Fibroblast of skin of back (primary cell): ENCODE measurements at places on chromosomes 12 and 14.
A peak's percentile ranks its signal among the peaks of the same experiment; 100 is the strongest.

DNA sequence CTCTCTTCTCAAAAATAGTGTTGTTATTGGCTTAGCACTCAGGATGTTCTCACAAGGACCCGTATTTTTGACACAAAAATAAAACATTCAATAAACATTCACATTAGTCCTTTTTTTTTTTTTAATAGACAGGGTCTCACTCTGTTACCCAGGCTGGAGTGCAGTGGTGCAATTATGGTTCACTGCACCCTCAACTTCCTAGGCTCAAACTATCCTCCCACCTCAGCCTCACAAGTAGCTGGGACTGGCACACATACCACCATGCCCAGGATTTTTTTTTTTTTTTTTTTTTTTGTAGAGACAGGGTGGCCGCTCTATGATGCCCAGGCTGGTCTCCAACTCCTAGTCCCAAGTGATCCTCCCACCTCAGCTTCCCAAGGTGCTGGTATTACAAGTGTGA lies 27.0 kb downstream of the PPP1R13B start:
- DNase-seq: no peak

DNA sequence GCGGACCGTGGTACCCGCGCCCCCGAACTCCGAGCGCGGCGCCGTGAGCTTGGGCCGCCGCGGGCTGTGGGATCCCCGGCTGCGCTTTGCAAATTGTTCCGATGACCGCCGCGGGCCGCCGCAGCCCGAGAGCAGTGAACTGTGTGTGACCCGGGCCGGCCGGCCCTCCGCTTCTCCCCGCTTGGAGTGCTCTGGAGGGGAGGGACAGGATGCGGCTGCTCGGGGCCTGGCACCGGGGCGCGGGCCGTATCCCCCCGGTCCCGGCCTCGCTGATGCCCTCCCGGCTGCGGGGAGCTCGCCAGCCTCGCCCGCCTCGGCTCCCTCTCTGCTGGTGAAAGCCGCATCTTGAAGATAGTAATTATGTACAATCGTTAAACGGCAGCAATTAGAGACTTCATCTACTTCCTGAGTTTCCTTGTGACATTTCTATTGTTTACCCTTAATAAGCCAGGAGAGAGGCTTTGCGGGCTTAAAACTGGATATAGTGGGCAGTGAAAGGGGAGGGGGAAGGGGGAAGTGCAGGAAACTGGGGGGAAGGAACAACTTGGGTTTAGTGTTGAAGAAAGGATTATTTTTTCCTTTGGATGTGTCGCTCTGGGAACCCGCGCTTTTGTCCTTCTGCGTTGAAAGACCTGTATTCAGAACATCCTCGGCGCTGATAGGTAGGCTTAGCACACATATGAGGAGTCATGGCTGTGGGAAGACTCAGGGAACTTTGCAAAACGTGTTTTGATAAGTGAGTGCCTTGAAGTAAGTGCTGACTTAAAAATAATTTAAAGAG lies 1.2 kb downstream of the PELI2 start:
- peak; percentile 46 for DNase-seq

GRCh38 chr14:56742391-56742878 lies 67.8 kb downstream of the OTX2 start:
- DNase-seq: no peak

DNA sequence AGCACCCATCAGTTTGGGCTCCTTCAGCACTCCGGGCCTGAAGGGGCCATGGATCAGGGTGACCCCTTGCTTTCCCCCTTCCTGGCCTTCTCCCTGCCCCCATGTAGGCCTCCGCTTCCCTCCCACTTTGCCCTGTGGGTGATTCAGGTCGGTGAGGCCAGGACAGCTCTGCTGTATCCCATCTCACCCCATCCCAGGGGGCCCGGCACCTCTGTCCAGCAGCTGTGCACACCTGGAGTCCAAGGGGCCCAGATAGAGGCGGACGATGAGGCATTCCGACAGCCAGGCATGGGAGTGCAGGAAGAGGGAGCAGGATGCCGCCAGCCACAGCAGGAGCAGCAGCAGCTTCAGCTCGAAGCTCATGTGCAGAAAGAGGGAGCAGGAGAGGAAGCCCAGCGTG lies 11.4 kb downstream of the LTB4R start:
- DNase-seq: no peak

- DNase-seq: no peak
These were observed 79.3 kb downstream of the FOXA1 start for GRCh38 chr14:37515771-37516170.

- no peak for DNase-seq
These were observed 64.2 kb upstream of the CSRP2 start for GRCh38 chr12:76943008-76943407.

DNA sequence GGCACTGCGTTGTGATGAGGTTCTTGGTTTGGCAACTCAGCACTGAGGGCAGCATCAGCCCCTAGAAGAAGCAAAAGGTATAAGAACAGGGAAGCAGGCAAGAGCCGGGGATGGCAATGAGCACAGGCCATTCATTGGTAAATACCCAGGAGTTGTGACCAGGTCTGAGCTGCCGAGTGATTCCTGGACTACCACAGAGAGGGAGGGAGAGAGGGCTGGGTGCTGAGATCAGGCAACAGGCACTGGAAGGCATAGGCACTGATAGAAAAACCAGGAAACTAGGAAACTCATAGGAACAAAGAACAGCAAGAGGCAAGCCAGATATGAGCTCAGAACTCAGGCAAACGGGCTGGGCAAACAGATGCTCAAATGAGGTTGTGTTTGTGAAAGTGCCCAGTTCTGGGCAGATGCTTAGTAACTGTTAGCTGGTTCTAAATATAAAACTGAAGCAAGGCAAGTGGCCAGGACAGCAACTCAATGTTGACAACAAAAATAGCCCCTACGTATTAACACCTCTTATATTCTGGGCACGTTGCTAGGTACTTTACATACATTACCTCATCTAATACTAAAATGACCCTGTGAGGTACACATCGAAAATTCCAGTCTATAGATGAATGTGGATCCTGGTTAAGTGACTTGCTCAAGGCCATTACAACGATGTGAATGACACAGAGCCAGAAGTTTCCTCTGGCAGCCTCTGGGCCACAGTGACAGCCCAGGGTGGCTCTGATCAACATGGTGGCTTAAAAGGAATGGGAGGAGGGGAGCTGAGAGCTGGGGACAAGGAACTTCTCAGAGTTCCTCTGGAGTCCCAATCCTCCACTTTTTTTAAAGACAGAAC lies 121.1 kb downstream of the PRMT8 start:
- DNase-seq: no peak

DNA sequence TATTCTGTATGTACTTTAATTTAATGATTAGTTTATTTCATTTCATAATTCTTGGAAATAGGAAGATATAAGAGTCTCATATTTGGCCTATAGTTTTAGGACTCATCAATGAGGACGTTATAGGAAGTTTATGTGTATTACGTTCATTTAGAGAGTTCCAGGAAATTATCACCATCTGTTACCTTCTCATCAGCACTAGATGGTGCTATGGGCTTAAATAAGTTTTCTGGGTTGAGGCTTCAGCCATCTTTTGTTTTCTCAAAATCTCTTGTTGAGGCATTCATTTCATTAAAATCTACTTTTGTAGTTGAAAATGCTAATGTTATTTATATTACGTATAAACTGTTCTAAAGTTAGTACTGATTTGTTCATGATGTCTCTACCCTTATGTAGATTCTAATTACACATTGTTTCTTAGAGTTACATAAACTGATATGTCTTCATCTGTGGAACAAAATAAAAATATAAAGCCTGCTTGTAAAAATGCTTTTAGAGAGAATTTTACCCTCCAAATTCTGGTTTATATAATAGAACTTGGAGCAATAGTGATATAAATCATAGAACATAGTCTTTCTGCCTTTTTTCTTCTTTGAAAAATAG lies 89.2 kb downstream of the CFAP54 start:
- peak; percentile 61 for DNase-seq

GRCh38 chr12:58678753-58679152 lies 241.6 kb downstream of the LRIG3 start:
- no peak for DNase-seq

GRCh38 chr12:6819106-6820030 lies 2.3 kb upstream of the GPR162 start:
- DNase-seq: no peak

DNA sequence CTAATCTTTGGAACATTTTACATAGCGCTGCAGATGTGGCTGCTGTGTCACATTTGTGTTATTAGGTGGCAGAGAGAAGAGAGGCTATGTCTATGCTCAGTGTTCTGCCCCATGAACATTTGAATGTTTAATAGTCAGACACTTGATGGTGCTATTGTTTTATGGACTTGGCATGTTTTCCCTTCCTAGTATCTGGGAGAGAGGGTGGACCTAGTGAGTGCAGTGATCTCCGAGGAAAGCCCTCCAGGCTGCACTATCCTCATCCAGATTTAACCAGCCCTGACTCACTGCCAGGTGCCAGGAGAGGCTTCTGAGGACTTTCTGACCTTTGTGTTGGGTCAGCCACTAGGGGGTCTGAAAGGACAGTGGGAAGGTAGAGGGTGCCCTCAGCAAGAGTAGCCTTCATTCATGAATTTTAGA lies 24.3 kb downstream of the ZFC3H1 start:
- DNase-seq: peak; percentile 2

DNA sequence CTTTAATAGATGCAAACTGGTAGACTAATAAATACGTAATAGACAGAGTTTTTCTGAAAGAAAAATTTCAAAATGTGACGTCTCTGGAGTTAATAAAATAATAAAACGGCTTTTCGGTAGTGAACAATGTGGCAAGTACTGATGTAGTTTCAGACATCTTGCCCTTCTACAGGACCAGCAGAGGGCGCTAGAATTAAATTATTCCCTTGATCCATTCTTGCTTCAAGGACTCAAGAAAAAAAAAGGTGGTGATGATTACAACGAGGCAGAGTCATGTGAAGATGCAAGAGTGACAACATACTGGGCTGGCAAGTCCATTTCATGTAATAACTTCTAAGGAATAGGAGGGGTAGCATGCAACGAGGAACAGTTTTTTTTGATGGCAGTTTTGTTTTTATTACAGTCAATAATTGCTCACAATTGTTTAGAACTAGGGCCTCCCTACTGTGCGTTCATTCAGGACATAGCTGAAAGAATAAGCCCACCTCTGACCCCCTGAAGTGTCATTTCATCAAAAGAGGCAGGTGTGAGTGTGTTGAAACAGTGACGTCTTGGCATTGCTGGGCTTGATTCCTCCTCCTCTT lies 101.0 kb upstream of the GZMB start:
- DNase-seq: peak; percentile 57

GRCh38 chr14:70004791-70005190 lies 125.6 kb downstream of the SMOC1 start:
- no peak for DNase-seq

DNA sequence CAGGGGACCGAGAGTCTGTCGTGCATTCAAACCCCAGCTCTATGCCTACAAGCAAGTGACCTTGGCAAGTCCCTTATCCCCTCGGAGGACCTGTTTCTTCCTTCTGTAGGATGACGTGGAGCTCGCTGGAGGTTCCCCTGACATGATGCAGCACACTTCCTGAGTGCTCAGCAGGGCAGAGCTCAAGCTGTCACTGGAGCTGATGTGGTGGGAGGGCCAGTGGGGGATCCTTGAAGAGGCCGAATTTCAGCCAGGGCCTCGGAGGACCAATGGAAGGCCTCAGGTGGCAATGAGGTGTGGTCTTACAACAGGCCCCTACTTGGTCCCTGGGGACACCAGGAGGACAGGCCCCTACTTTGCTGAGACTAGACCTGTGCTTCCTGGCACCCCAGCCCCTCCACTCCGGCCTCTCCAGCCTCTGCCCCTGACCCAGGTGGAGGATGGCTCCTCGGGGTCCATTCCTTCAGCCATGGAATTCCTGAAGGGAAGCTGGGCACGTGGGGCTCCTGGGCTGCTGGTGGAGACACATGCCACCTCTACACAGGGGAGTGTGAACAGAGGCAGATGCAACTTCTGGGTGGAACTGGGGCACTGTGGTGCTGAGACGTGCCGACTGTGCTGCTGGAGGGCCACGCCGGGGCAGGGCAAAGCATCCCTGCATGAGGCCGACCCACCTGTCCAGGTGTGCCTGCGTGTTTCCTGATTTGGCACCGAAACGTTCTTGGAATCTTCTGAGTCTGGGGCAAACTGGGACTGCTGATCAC lies 18.7 kb upstream of the KIF26A start:
- DNase-seq: no peak

GRCh38 chr14:37201724-37202123 lies 4.0 kb downstream of the MIPOL1 start:
- no peak for DNase-seq

DNA sequence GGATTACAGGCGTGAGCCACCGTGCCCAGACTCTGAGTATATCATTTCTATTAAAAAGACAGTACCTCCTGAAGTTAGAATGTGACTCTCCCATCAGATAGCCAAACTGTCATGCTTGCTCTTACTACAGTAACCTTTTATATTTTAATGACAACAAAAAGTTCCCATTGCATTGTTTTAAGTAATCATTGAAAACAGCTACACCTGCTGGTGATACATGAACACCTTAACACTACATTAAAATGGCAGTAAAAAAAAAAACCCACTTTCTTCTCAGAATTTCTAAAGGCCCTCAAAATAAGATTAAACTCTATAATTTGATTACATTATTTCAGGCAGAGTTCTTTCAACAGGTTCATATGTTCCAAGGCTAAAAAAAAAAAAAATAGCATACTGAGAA lies 76.7 kb downstream of the SH2B3 start:
- no peak for DNase-seq

- no peak for DNase-seq
These were observed 14.5 kb upstream of the NAV3 start for GRCh38 chr12:77816196-77816595.

GRCh38 chr12:109625131-109625559 lies 51.6 kb downstream of the MVK start:
- peak; percentile 11 for DNase-seq

DNA sequence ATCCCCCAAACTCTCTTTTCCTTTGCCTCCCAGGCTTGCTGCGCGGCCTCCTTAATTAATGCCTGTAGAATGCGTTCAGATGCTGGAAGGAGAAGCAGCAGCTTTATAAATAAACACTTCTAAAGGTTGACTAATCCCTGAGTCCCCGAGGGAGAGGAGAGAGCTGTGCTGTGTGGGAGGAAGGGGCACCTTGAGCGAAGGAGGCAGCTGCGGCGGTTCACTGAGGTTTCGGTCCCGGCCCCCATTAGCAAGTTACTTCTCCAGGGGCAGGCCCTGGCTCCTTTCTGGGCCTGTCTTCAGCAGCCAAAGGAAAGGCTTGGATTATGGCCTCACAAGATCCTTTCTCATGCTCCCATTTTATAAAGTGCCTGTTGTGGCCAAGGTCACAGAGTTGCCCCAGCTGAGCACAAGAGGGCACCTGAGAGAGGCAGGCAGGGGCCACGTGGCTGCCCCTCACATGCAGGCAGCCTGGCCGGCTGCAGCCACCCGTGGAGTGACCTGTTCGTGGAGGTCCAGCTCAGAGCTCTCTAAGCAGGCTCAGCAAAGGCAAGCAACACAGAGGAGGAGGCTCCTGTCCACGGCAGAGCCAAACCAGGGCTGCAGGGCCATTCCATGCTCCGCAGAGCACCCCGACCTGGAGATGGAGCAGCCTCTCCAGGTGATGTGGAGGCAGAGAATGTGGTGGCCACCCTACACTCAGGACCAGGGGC lies 15.0 kb upstream of the CACNA2D4 start:
- DNase-seq: peak; percentile 17

DNA sequence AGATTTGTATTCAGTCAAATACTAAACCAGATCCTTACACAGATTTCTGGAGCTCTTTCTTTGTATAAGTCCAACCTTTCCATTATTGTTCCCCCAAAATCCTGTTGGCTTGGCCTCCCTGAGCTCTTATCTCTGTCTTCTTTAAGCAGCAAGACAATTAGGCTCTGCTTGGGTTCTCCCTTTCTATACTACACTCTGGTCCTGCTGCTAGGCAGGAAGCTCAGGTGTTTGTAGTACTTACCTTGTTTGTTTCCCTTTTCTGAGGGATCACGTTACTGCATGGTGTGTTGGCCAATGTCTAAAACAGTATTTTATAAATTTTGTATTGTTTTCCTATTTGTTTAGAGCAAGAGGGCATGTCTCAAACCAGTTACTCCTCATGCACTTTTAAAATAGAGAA lies 192.9 kb downstream of the PRKD1 start:
- no peak for DNase-seq
